Inflammatory macrophage (primary cell): ENCODE measurements at places on chromosomes 6 and 20.

- DNase-seq = no peak
Observed at GRCh38 chr20:62898093-62898964, 28.0 kb downstream of the DIDO1 start.

DNA sequence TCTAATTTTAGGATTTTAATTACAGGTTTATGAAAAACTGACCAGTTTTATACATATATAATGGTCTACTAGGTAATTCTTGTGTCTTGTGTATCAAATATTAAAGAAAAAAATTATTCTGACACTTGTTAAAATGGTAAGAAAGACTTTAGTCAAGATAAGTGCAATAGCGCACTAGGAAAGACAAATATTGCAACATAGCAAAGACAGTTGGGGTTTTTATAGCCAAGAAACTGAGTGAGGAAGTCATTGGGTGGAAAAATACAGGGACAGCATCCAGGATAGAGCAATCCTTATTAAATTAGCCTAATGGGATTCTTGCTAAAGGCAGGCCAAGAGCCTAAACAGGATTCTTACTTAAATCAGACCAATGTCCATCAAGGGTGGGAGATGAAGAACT lies 71.1 kb downstream of the ROS1 start:
- no peak for DNase-seq

- DNase-seq = no peak
Observed at GRCh38 chr20:22949331-22950109, 85.6 kb upstream of the SSTR4 start.

DNA sequence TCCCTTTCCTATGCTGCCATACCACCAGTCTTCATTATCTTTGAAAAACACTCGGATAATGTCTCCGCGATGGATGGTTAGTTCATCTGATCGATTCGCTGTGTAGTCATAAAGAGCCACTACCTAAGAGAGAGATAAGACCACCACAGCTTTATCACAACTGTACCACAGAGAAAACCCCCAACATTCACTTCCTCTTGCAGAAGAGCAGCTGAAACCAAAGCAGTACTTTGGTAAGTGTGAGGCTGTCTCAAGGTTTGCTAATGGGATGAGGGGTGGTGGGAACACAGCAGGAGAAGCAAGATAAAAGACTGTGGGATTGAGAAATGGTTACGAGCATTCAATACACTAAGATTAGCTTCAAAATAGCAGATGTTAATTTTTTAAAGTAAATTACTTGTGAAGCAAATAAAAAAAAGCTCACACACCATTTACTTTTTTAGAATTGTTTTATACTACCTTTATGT lies 142.1 kb downstream of the MYB start:
- DNase-seq = no peak

DNA sequence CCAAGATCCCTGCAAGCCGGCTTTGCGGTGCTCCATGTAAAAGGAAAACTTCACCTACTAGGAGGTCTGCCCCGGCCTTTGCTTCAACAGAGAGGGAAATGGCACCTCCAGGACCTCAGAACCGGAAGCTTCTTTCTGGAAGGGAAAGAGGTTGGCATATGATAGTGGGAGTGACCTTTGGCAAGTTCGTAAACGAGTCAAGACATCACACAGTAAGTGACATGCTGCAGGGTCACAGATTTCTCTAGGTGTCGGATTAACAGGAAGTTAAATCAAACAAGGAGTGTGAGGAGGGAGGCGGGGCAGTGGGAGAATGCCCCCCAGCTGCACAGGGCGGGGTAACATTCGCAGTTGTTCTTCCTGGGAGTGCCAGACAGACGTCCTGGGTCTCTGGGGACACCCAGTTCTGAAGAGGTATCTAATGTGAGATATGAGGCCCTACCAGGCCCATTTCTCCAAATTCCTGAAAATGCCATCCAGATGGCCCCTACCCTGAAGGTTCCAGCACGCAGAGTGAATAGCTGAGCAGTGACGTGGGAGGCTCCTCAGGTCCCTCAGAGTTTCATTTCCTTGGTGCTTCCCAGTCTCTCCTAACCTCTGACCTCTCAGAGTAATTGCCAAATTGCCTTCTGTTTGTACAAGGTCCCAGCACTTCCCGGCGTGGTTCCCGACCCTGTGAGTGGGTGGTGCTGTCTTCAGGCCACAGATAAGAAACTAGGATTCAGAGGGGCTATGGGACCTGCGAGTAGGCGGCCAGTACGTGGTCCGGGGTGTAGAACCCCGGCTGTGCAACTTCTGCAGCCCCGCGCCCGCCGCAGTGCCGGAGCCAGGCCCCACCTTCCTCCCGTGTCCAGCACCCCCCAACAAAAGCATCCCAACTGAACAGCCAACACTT lies 1.9 kb downstream of the RRBP1 start:
- DNase-seq = peak; percentile 84

GRCh38 chr6:136593748-136594490 lies 43.7 kb upstream of the MAP7 start:
- DNase-seq = peak; percentile 98

- DNase-seq = no peak
Observed at GRCh38 chr20:45758096-45758495, 33.6 kb downstream of the WFDC3 start.

DNA sequence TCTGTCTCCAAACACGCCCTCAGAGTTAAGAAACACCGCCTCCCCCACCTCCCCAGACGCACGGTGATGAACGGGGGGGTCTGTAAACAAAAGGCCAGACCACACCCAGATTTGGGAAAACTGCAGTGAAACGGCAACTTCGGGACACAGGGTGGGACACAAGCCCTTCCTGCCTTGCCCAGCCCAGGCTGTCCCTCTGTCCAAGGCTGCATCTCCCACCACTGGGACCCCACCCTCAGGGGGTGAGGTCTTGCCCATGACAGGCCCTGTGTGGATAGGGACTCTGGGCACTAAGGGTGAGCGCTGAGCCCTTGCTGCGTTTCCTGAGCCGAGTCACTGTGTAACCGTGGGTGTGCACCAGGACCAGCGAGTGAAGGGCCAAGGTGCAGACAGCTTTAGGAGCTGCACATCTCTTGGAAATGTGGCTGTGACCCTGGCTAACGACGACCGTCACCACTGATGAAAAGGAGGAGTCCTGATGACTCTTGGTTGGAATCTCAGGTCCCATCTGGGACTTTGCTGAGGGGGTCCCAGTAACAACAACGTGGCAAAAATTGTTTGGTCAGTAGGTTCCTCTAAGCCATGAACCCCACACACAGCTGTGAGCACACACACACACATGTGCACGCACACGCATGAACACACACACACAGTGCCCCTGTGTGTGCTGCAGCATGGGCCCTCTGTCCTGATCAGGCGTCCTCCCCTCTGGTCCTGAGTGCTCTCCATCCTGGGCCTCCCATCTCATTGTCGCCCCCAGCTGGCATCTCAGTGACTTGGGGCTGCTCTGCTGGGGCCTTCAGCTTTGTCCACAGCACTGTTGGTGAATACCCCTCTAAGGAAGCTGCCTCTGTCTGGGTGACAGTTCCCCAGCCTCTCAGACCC lies 100.6 kb downstream of the RAMACL start:
- DNase-seq = no peak

DNA sequence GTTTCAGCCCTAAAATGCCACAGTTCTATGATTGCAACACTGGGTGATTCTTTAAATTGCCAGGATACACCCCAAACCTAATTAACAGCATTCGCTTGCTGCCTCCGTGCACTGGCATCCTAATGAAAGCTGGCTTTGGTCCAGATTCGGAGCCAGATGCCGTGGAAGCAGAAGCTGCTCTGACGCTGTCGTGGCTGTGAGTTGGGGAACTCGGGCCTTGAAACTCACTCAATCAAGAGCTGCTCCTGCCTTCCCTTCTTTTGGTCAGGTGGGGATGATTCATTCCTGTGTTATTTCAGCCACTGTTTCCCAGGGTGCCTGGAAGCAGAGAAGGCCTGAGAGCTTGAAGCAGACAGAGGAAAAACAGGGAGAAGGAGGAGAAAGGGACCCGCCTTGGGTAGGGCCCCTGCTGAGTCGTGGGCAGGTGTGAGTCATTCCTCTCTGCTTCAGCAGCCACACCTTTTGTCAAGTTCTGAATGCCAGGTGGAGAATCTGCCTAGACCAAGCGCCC lies 36.2 kb upstream of the DSP start:
- DNase-seq = peak; percentile 48

DNA sequence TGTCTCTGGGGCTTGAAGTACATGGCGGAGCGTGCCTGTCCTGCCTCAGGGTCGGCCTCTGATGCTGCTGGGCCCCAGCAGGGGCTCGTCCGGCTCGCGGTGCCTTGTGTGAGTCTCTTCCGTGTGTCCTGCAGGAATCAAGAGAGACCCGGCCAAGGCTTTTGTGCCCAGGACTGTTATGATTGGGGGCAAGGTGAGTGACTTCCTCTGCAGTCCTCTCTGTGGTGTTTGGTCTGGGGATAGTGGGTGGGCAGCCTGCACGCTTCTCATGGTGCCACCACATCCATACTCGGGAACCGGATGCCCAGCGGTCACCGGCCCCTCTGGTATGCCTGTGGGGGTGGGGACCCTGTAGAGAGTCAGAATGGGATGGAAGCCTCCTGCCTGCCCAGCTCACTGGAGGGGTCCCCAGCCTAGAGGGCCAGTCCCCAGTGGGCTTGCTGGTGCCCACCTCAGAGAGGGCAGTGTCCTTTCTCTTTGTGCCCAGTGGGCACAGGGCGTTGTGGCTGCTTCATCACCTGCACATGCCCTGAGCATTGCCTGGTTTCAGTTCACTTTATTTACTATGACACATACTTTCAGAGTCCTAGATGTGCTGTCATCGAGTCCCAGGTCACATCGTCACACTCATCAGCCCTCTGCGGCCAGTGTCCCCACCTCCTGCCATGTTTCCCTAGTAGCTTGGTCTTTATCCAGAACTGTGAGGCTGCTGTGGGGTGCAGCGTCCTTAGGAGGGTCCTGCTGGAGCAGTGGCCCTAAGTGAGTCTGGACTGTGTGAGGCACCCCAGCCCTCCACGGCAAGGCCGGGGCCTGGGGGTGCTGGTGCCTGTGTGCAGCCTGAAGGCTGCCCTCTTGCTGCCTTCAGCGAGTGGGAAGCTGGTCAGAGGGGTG lies 40.7 kb downstream of the PYGB start:
- no peak for DNase-seq

DNA sequence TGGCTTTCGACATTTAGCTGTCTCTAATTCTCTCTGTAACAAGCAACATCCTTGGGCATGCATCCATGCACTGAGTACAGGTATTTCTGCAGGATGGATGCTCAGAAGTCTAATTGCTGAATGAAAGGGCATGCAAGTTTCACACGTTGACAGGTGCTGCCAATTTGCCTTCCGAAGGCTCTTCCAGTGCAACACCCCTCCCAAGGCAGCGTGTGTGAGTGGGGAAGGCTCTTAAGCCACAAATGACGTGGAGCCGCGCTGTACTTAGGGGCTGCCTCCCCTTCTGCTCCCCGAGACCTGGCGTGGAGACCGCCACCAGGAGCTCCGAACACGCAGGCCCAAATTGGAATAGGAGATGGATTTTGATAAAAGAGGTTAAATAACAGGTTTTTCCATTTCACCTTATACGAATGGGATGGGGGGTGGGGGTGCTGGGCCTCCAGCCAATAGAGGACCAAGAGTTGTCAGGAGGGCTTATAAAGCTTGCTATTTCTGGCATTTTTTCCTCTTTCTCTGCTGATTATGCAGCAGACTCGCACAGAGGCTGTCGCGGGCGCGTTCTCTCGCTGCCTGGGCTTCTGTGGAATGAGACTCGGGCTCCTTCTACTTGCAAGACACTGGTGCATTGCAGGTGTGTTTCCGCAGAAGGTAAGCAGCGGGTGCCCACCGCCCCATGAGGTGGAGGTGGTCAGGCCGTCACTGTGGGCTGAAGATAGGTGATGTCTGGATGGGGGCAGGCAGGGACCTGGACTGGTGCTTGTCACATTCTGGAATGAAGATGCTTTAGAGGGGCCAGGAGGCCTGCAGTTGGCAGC lies 30.9 kb downstream of the TOX2 start:
- DNase-seq = no peak

DNA sequence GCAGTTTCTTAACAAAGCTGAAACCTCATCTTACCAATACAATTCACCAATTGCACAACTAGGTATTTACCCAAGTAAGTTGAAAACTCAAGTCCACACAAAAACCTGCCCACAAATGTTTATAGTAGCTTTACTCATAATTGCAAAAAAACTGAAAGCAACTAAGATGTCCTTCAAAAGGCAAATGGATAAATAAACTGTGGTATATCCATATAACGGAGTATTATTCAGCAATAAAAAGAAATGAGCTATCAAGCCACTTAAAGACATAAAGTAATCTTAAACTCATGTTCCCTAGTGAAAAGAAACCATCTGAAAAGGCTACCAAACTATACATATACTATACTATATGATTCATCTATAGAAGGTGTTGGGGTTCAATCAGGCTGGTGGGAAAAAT lies 179.7 kb downstream of the HACE1 start:
- no peak for DNase-seq

DNA sequence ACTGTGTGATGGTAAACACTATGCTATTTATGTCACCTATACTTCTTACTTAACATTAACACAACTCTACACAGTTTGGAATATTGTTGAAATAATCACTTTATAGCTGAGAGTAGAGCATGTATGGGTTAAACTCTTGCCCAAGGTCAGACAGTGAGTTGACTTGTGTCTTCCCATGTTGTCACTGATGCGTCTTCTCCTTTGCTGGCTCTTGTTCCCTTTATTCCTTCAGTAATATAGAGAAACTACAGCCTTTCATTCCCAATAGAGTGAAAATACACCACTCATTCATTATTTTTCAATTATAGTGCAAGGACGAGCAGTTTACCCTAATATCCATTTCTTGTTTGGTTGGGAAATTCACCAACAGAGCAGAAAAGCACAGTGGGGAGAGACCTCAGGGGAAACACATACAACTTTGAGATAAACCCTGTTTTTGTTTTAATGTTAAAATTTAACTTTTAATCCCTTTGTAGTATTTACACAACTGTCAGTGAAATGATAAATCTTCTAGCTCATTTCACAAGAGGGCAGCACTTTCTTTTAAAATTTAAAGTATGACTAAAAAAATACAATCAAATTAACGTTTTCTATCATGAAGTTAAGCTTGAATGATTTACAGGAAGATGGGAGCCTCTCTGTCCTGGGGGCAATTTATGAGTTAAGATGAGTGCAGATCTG lies 363.0 kb downstream of the UTRN start:
- DNase-seq = no peak

DNA sequence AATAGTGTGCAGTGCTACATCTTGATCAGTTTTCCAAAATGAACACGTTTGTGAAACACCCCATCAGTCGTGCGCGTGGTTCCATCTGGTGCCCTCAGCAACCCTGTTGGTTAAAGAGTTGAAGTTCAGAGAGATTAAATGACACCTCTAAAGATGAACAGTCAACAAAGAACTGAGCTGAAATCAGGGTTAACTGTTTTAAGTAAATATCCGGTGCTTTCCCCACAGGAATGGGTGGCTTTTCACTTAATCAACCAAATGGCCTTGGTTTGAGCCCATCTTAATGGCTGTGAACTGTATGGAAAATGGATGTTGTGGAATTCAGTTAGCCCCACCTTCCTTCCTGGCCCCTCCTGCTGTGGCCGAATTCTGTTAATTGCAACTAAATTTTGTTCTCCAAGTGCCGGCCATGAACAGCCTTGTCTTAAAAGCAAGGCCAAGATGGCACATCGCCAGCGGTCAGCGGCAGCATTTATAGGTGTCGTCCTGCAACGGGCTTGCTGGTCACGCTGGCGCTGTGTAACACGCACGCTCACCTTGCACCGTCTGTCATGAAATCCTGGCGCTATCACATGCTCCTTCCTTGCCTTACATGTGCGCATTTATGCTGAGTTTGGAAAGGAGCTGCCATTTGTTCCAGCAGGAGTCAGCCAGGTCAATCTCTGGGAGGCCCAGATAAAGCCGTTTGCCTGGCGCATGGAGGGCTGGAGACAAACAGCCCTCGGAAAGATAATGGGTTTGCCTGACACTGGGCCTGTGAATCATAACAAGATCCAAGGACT lies 164.5 kb downstream of the ERMARD start:
- DNase-seq = no peak
